GOT3 (cell line): ENCODE measurements at places on chromosomes 6 and 20.

- DNase-seq = no peak
These were observed 156.1 kb upstream of the LRFN2 start for GRCh38 chr6:40743226-40743625.

DNA sequence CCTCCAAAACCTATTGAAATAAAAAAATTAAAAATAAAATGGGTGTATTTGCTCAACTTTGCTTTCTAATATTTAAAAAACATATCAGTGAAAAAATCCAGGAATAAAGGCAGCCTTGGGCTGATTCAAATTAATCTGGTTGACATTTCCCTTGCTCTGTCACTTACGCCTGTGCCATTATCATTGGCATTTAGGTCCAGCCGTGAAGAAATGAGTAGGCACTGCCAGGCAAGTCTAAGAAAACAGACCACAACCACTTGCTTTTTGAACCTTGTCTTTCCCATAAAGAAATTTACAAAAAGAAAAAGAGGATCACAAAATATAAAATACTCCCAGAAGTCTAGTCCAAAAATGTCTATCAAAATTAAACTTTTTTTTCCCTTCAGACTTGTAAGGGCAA lies 59.2 kb upstream of the HBS1L start:
- no peak for DNase-seq

- no peak for DNase-seq
These were observed 120.1 kb upstream of the ADGRF1 start for GRCh38 chr6:47162231-47162630.

DNA sequence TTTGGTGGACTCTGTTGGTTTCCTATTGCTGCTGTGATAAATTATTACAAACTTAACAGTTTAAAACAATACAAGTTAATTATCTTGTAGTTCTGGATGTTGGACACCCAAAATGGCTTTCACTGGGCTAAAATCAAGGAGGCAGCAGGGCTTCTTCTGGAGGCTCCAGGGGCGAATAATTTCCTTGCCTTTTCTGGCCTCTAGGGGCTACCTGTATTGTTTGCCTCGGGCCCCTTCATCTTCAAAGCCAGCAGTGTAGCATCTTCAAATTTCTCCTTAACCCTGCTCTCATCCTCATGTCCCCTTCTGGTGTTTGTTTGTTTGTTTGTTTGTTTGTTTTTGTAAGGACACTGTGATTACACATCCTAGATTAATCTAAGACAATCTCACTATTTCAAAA lies 60.5 kb upstream of the ANKEF1 start:
- DNase-seq = no peak
